Right atrium auricular region (tissue), 2 donors: ENCODE measurements at places on chromosomes 5 and 9. TPM values are rescaled to one million over a fixed set of nuclear protein-coding genes. Genes with fewer than 3 reads are reported as not detected.

F2RL1 gene
- 10.6 TPM for total RNA-seq

CTSV gene
- total RNA-seq: not detected

DNA sequence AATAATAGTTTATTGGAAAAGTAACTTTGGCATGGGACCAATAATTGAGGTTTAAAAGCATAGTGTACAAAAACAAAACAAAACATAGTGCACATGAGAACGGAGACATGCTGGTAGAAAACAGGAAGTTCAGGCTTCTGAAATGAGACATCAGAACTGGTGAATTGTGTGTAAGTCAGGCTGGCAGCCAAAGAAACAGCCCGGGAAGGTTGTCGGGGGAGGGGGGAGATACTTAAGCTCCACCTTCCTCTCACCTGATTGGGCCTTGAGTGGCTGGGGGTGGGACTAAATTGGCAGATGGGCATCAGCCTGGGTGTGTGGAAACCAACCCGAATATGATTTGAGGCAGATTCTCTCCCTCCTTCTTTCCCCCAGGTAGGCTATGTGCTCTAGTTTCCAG is 256.3 kb downstream of the SMARCA2 start:
- no peak for DNase-seq

- DNase-seq: no peak
Measured at GRCh38 chr9:128282500-128282899, 6.4 kb downstream of the SWI5 start.

MUSK gene
- total RNA-seq: 6.1 TPM

- DNase-seq: no peak
Measured at GRCh38 chr9:90044710-90045151, 439.9 kb downstream of the GADD45G start.

GRCh38 chr5:139092741-139093343 is 105.3 kb downstream of the SIL1 start:
- no peak for DNase-seq

- DNase-seq: no peak
Measured at GRCh38 chr9:95947118-95947517, 71.6 kb downstream of the ERCC6L2 start.

ZNF879 gene
- total RNA-seq: 6.9 TPM

GRCh38 chr9:129435291-129435690 is 185.6 kb downstream of the C9orf50 start:
- no peak for DNase-seq
